Activated CD4-positive, alpha-beta T cell treated with anti-CD3 and anti-CD28 coated beads, Interleukin-2, Interleukin-6, amounts not matched to agents 100 ng/mL and 50 ng/mL, durations not matched to agents 16 hours and 8 hours (primary cell): ENCODE measurements at places on chromosomes 2 and 18.
A peak's percentile ranks its signal among the peaks of the same experiment; 100 is the strongest.

DNA sequence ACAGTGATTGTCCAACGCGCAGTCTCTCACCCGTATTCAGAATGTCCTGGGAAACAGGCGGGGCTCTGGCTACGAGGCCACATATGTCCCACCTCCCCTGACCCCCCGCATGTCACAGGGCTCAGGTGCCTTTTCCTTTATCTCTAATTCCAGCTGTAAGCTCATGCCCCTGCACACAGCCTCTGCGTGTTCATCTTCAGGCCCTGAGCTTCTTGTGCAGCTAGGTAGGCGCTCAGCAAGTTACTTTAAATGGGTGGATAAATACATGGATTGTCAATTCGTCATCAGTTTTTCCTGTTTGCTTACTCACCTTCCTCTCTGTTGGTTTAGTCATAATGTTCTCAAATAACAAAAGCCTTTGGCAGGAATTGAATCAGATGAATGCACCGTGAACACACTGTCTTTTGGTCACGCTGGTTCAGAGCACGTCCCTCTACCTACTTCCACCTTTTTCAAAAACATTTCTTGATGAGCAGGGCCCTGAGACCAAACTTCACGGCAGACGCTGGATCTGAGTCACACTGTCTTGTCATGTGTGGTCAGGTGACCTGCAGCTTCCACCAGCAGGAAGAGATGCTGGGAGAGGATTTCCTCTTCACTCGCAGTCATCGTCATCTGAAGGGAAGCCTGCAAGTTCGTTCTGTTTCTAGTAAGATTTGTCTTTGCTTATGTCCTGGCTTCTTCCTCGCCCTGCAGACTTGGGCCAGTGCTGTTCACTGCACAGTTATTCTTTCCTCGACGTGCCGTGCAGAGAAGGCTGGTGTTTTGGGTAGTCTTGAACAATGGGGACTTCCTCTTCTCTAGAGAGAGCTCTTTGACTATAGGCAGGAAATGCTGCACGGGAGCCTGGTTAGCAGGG is 138.1 kb downstream of the PTGR3 start:
- peak; percentile 90 for DNase-seq

DNA sequence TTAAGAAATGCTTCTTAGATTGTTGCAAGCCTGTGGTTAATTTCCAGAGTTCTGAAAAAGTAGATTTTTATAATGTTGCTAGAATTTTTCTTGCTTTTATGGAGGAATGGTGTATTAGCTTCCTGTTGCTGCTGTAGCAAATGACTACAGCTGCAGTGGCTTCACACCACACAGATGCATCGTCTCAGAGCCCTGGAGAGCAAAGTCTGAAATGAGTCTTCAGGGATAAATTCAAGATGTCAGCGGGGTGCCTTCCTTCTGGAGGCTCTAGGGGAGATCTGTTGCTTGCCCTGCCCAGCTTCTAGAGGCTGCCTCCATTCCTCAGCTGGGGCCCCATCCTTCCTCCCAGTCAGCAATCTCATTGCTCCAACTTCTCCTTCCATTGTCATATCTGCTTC is 187.8 kb downstream of the ZNF516 start:
- DNase-seq = no peak

- no peak for DNase-seq
Measured at GRCh38 chr18:7941533-7941932, 374.4 kb downstream of the PTPRM start.

GRCh38 chr2:164746713-164747112 is 94.9 kb downstream of the COBLL1 start:
- no peak for DNase-seq

- peak; percentile 44 for DNase-seq
Measured at GRCh38 chr2:240997856-240998705, at the start of gene SNED1. TSS of gene SNED1 (plus strand) at chr2:240998618. CDS start at chr2:240998838, 220 bp downstream.

DNA sequence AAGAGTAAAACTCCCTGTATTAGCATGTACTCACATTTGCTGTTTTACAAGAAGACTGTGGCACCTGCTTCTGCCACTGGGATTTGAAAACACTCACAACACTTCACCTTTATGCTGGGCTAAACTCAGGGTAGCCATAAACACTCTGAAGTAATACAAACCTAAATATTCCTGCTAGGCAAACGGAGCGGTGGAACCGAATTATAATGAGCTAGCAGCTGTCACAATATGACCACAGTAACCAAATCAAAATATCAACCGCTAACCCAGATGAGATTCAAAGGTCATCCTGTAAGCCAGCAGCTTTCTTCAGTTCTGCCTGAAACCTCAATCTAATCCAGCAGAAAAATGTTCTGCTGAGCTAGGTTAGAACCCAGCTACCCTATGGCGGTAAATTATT is 132.1 kb downstream of the TCF4 start:
- no peak for DNase-seq

DNA sequence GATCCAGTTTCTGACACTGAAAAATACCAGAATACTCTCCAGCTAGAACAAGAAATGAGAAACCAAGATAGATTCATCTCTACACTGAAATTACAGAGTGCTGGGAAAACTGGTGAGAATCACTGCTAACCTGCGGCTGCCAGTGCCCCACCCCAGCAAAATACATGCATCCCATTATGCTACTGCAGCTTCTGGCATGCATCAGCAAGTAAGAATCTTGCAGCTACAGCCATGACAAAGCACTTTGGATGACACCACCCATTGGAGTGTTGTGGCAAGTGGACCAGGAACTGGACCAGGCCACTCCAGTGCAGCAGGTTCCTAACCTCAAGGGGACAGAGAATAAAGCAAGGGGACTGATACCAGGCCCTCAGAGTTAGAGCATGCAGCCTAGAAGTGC is 378.8 kb upstream of the ETAA1 start:
- DNase-seq = no peak
